ENCODE measurements at places on chromosomes 5 and 9. TPM values are rescaled to one million over a fixed set of nuclear protein-coding genes. Genes with fewer than 3 reads are reported as not detected.

- H3K4me3 ChIP-seq, result no peak overlapping the region
- no peak overlapping the region for H3K27ac ChIP-seq
- H3K36me3 ChIP-seq, result peaks cover 4% of the 10 kb centered on the region
- DNase-seq, result peak; percentile 80
Measured at GRCh38 chr9:69070201-69070600, 34.6 kb downstream of the FXN start.

GRCh38 chr5:50889790-50890189 is 223.4 kb downstream of the PARP8 start:
- no peak overlapping the region for H3K4me3 ChIP-seq
- H3K4me1 ChIP-seq, result no peaks in the 10 kb centered on the region
- no peak for DNase-seq

DNA sequence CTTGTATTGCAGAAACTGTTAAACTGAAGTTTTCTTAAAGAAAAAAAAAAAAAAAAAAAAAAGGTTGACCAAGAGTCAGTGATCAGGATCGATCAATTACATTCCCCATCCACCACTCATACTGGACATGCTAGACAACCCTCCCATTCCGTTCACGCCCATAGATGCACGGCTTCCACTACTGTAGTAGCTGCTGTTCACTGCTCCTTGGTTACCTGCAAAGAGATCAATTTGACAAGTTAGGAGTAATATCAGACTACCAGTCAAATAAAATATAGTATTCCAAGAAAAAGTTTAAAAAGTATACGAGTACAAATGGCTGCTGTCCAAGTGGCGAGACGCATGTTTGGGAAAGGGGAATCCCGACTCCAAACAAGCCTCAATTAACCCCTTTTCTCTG is 8.7 kb downstream of the HNRNPH1 start:
- no peaks in the 10 kb centered on the region for H3K27me3 ChIP-seq
- H3K4me3 ChIP-seq, result no peak overlapping the region
- DNase-seq, result no peak

- no peak overlapping the region for H3K27ac ChIP-seq
- no peak for DNase-seq
- no peaks in the 10 kb centered on the region for H3K27me3 ChIP-seq
- no peaks in the 10 kb centered on the region for H3K36me3 ChIP-seq
- no peaks in the 10 kb centered on the region for H3K4me1 ChIP-seq
- H3K4me3 ChIP-seq, result no peak overlapping the region
Measured at GRCh38 chr5:128766406-128766805, 198.9 kb upstream of the SLC27A6 start.

DNA sequence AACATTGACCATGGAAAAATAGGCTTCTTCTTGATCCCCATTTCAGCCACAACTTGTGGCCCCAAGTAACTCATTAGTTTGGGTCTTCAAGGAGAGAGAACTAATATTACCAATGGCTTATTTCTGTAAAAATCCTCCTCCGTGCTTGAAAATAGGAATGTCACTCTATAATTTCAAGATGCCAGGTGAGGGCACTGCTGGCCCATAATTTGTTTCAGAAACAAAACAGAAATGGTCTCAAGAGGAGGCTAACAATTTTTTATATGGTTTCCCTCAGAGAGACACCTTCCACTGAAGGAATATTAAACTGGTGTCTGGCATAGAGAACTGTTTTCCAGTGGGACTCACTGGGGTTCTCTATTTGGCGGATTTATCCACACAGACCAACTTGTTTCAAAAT is 437.0 kb upstream of the TRPC7 start:
- no peaks in the 10 kb centered on the region for H3K36me3 ChIP-seq

DNA sequence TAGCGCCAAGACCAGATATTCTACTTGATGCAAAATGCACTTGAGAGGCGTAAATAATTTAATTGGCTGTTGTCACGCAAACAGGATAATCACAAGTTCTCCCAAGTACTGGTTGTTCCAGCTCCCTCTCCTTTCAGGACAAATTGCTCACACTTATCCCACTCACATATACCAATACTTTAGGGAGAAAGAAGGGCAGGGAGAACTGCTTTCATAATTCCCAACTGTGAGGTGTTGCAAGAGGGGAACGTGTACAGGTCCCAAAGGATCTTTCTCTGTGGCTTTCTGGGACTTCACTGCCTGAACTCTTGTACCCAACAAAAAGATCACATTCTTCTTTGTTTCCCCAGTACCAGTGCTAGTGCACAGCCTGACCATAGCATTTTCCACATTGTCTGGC is 21.5 kb upstream of the TGFBI start:
- DNase-seq, result no peak
- H3K36me3 ChIP-seq, result no peaks in the 10 kb centered on the region
- H3K4me3 ChIP-seq, result no peak overlapping the region

- no peak for DNase-seq
- H3K4me3 ChIP-seq, result no peak overlapping the region
- H3K27me3 ChIP-seq, result no peaks in the 10 kb centered on the region
- H3K27ac ChIP-seq, result no peak overlapping the region
- no peaks in the 10 kb centered on the region for H3K4me1 ChIP-seq
Measured at GRCh38 chr9:37221489-37222106, 101.2 kb downstream of the ZCCHC7 start.

GRCh38 chr9:87872079-87872624 is 10.5 kb upstream of the SPATA31E1 start:
- H3K4me1 ChIP-seq, result no peaks in the 10 kb centered on the region
- H3K4me3 ChIP-seq, result no peak overlapping the region
- DNase-seq, result no peak
- H3K27me3 ChIP-seq, result no peaks in the 10 kb centered on the region
- no peak overlapping the region for H3K27ac ChIP-seq
- no peaks in the 10 kb centered on the region for H3K36me3 ChIP-seq

LCP2 gene
- total RNA-seq, result 68.3 TPM

TDRD7 gene
- total RNA-seq, result 21.0 TPM

AFAP1L1 gene
- 36.9 TPM for total RNA-seq

PLAC8L1 gene
- total RNA-seq, result not detected

IFNA21 gene
- total RNA-seq, result not detected

AGXT2 gene
- total RNA-seq, result not detected

RLN2 gene
- total RNA-seq, result not detected
